Inflammatory macrophage (primary cell): ENCODE measurements at places on chromosomes 1 and 21.

DNA sequence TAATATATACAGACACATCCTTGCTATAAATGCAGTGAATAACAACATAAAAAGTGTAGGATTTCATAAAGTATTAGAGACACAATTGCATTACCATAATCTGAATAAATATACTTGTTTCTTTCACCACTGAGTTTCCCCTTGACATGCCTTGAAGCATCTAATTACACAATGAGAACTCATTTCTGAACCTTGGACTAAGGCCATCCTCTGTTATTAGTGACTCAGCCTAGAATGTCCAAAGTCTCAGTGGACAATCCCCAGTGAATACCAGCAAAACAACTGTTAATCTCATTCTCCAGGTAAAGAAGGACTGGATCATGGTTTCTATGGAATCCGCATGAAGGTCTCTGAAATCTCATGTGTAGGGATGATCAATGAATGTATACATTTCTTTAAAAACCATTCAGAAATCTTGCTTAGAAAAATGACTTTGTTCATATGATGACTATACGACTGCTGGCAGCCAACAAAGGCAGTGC lies at the start of gene OR2L5:
OR2L5 (plus strand) TSS at position 432 of the 482 bp plus-strand sequence. CDS start 8,288 bp downstream, outside the sequence.
- DNase-seq, result no peak

- no peak for DNase-seq
Observed at GRCh38 chr1:30331415-30332065, 391.8 kb downstream of the MATN1 start.

DNA sequence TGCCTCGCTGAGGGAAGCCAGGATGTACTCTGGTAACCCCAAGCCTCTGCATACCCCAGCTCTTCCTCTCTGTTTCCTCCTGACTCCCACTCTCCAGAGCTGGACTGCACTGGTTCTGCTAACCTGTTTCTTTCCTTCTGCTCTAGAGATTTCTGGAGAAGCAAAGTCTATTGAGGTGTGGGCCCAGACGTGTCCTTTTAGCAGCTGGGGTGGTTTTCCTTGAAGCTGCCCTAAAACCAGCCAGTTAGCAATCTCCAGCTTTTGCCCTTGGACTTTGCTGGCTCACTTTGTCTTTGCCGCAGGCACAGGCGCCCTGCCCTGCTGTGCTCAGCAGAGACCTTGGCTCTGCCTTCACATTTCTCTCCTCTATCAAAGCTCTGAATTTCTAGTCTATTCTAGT lies 171.8 kb upstream of the IVNS1ABP start:
- peak; percentile 19 for DNase-seq

DNA sequence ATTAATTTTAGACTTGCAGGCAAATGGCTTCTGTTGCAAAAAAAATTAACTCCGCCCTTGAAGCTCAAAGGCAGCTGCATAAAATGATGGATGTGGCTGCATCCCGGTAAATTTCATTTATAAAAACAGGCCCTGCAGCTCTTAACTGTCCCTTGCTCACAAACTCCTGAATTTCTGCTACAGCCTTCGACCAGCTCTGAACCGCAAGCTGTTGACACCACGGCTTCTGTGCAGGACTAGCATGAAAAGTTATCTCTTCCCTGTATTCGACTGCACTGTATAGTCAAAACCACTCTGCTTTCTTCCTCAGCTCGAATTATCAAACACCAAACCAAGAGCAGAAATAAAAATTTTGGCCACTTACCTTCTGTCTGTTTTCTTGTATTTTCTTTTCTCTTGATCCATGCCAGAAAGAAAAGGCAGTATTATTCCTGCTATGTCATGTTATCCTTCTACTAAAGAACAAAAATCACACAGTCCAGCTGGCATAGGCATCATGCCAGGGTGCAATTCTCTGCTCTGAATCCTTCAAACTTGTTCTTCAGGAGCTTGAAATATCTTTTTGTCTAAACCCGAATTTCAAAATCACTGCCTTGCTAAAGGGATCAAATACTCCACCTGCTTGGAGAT lies 195.5 kb upstream of the NCAM2 start:
- no peak for DNase-seq

DNA sequence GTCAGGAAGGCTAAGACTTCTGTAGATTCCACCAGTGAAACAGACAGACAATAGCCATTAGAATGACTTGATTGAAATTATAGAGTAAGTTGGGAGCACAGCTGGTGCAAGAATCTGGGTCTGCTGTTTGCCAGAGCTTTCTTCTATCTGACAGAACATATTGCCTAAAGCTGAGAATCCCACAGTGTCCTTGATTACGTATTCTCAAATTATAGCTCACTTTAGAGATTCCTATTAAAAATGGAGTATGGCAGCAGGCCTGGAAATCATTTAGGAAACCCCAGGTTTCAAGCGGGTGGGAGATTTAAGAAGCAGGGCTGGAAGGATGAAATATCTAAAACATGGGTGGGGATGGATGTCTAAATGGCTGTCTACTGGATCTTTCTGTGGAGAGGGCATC lies 639.7 kb upstream of the CXADR start:
- no peak for DNase-seq

DNA sequence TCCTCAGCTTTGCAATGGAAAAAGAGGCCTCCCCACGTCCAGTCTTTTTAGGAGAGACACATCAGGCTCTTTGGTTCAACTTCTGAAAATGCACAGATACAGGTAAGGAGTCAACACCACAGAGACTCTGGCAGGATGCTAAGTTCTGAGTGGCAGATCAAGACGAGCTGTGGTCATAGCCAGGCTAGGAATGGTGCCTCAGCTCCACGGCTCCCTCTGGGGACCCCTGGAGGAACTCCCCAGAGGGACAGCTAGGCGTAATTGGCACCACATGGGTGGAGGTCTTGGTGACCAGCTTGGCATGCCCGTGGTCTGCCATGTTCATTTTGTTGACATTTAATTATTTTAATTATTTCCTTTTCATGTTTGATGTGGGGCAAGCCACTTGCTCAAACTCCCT lies 206.1 kb downstream of the KAZN start:
- DNase-seq, result peak; percentile 22

DNA sequence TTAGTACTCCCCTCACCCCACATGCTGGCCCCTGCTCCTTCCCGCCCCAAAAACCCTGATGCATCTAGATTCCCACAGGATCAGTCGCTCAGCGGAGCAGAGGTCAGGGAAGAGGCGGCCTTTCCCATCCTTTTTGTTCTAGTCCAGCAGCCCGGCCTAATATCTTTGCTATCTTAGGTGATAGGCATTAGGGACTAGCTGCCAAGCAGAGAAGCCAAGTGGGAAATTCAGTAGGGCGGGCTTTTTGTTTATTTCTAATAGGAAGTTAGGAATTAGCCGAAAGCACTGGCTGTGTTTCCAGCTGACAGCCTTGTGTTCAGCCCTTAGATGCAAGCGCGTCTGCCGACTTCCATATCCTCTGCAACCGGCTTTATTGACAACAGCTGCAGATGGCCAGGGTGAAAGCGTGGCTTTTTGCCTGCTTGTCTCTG lies 59.0 kb upstream of the BCAR3 start:
- no peak for DNase-seq

DNA sequence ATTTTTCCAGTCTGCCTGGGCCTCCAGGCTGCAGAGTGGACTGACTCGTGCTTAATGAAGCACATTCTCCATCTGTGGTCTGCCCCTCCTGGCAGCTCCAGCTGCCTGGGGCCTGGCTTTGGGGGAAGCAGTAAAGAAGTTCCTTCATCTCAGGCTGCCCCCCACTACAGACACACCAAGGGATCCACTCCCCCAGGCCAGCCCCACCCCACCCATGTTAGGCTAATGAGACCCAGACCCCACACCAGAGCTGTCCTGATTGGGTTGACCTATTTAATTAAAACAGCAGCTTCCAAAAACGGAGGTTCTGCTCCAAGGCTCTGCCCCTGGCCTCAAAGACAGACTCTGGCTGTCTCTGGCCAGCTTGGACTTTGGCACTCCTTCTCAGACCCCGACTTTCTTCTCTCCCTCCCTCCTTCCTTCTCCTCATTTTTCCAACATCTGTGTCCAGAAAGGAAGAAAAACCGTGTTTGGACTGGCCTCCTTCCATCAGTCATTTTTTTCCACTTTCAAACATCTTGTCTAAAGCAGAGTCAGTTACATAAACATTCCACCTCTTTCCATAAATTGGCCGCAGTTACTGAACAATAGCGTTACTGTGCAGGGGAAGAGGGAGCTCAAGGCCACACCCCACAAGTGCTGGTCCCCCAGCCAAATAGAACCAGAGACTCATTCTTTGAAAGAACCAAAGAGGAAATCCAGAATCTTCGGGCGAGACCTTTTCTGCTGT lies 29.7 kb downstream of the SERTAD4 start:
- DNase-seq, result no peak
